MCF 10A (cell line): ENCODE measurements at places on chromosomes 13 and 19.

- DNase-seq = no peak
Observed at GRCh38 chr19:46609511-46610412, 8.6 kb downstream of the CALM3 start.

DNA sequence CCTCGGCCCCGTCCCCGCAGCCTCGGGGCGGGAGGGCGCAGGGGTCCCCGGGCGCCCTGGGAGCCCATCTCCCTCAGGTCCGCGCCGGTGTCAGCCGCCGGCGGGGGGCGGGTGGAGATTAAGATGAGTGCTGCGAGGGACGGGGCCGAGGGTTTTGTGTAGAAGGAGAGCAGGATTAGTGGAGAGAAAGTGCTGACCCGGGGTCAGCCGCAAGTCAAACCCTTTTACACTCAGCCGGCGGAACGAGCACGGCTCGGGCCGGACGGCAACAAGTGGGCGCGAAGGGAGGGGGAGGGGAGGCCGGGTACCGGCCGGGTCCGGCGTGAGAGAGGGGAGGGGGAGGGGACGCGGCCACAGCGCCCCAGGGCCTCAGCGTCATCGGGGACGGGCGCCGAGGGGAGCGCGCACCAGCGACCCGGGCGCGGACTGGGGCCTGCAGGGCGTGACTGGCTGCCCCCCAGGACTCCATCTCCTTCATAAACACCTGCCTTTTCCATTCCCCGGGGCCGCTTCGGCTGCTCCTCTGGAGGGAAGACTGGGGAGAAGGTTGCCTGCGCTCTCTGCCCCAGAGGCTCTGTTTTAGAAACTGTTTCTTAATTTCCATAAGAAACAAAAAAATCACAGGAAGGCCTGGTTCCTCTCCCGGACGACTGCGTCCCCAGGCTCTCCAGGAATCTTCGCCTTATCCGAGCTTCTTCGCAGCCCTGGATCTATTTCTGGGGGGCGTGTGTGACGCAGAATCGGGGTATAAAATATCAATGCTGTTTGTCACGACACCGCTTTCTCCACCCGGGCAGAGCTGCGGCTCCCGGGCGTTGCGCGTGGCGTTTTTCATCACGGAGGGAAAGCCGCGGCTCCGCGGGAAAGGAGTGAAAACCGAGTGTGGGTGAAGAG, 6.5 kb downstream of the SOX1 start:
- DNase-seq = no peak

GRCh38 chr19:30227661-30228112, 144.5 kb upstream of the ZNF536 start:
- no peak for DNase-seq

DNA sequence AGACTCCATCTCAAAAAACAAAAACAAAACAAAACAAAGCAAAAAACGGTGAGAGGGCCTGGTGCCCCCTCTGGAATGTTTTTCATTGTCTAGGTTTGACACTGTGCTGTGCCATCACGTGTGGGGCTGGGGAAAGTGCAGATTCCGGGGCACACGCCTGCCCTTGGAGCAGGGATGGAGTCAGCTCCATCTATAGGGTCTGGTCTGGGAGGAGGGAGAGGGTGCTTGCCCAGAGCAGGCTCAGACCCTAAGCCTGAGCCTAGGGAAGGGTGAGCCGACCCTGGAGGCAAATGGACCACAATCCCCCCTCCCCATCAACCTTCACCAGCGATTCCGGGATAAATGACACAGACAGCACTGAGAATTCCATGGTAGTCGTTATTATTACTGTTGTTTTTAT, 10.9 kb upstream of the ZBTB32 start:
- DNase-seq = no peak

GRCh38 chr19:38250821-38251563, 5.2 kb downstream of the PPP1R14A start:
- no peak for DNase-seq
